ENCODE measurements at places on chromosomes 5 and 9.

DNA sequence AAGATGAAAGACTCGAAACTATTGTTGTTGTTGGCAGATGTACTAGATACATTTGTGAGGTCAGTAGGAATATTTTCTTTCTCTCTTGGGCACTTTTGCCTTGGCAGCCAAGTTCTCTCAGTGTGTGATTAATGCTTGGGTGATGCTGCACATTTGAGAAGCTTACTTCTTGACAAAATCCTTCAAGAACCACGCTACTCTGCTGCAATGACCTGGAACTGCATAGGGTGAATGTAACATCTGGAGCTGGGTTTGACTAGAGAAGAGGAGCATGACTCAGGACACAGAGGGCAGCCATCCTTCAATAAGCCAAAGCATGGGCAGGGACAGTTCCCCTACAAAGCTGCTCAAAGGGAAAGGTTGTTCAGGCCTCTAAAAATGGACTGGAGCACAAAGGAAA lies 75.5 kb upstream of the PUM3 start:
- no peak overlapping the region for H3K27ac ChIP-seq
- no peaks in the 10 kb centered on the region for H3K36me3 ChIP-seq
- no peak overlapping the region for H3K4me3 ChIP-seq
- no peak for DNase-seq
- H3K4me1 ChIP-seq, result no peaks in the 10 kb centered on the region

DNA sequence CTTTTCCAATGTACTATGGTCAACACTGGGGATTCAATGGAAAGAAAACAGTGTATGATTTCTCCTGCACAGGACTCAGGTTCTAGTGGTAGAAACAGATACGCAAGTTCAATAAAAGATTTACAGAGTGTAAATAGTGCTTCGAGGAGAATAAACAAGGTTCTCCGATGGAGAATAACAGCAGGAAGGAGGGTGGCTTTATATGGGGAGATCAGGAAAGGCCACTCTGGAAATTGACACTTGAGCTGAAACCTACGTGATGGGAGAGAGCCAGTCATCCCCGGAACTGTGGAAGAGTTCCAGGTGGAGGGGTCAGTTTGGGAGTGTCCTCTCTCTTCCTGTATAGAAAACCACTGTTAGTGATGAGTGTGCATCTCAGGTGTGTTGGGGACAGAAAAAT lies 65.9 kb downstream of the GARNL3 start:
- H3K27me3 ChIP-seq, result no peaks in the 10 kb centered on the region
- H3K4me3 ChIP-seq, result no peak overlapping the region
- DNase-seq, result no peak

- H3K4me1 ChIP-seq, result peaks cover 100% of the 10 kb centered on the region
- peak overlapping the region; percentile 54 for H3K27ac ChIP-seq
- H3K36me3 ChIP-seq, result peaks cover 38% of the 10 kb centered on the region
- H3K4me3 ChIP-seq, result no peak overlapping the region
- H3K27me3 ChIP-seq, result no peaks in the 10 kb centered on the region
Measured at GRCh38 chr5:151674626-151675610, 11.8 kb downstream of the SPARC start.

- no peaks in the 10 kb centered on the region for H3K4me1 ChIP-seq
- no peaks in the 10 kb centered on the region for H3K36me3 ChIP-seq
- DNase-seq, result no peak
- no peak overlapping the region for H3K4me3 ChIP-seq
- no peaks in the 10 kb centered on the region for H3K27me3 ChIP-seq
Measured at GRCh38 chr9:114008667-114009410, 69.3 kb downstream of the AMBP start.

DNA sequence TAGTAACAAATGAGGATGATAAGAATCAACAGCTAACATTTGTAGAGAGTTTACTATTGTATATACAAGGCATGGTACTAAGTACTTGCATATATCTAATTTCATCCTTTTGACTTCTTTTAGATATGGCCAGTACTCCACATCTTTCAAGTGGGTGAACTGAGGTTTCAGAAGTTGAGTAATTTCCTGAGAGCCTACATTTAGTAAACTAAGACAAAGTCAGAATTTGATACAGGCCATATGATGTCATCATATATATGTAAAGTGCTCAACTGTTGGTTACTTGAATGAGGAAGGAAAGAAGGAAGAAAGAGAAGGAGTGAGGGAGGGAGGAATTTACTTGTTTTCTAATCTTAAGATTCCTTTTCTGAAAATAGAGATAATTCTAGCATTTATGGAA lies 52.8 kb downstream of the GRIA1 start:
- H3K4me3 ChIP-seq, result no peak overlapping the region
- H3K27me3 ChIP-seq, result no peaks in the 10 kb centered on the region
- no peak overlapping the region for H3K27ac ChIP-seq
- DNase-seq, result no peak

DNA sequence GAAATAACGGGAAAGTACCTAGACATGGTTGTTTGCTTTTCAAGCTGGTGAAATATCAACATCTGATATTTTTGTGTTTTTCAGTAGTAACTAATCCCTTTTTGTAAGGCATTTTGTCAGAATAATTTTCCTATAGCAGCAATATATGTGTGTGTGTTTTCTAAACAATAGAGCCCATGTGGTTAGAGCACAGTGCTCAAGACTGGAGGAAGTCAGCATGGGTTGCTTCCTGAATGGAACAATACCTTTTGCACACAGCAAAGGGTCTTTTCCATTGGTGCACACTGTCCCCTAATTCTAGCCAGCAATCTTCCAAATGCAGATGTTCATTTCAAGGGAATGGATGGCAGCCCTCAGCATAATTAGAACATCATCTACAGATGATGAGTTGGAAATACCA lies 270.1 kb downstream of the AOPEP start:
- H3K36me3 ChIP-seq, result no peaks in the 10 kb centered on the region
- peaks cover 12% of the 10 kb centered on the region for H3K4me1 ChIP-seq
- H3K27ac ChIP-seq, result peak overlapping the region; percentile 76
- H3K27me3 ChIP-seq, result no peaks in the 10 kb centered on the region
- no peak for DNase-seq

- peaks cover 3% of the 10 kb centered on the region for H3K27me3 ChIP-seq
- no peak overlapping the region for H3K27ac ChIP-seq
- H3K4me3 ChIP-seq, result no peak overlapping the region
- no peaks in the 10 kb centered on the region for H3K4me1 ChIP-seq
Measured at GRCh38 chr5:103582364-103582763, 19.8 kb upstream of the NUDT12 start.

GRCh38 chr9:100515578-100516494 lies 42.9 kb downstream of the TMEFF1 start:
- no peak for DNase-seq
- H3K27me3 ChIP-seq, result no peaks in the 10 kb centered on the region
- H3K4me3 ChIP-seq, result no peak overlapping the region

Measured in esophagus squamous epithelium (tissue), 5 donors.